Keratinocyte (primary cell): ENCODE measurements at places on chromosomes 6 and 20.

DNA sequence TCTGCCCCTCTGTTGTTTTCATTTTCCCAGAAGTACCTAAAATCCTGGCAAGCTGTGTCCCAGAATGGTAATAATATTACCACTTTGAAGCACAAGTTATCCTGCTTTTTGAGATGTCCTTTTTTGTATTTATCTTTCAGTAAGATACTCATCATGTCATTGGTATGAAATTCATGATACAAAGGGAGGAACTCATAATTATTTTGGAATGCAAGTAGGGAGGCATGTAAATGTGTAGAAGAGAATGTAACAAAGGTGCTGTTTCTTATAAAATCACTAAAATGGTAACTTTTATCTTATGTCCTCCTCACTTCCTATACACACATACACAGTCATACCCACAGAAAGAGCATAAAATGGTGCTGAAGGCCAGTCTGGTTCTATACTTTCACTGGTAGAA lies 109.9 kb downstream of the CD2AP start:
- no peak for DNase-seq

- DNase-seq, result no peak
Observed at GRCh38 chr6:144055121-144055931, 40.0 kb downstream of the SF3B5 start.

DNA sequence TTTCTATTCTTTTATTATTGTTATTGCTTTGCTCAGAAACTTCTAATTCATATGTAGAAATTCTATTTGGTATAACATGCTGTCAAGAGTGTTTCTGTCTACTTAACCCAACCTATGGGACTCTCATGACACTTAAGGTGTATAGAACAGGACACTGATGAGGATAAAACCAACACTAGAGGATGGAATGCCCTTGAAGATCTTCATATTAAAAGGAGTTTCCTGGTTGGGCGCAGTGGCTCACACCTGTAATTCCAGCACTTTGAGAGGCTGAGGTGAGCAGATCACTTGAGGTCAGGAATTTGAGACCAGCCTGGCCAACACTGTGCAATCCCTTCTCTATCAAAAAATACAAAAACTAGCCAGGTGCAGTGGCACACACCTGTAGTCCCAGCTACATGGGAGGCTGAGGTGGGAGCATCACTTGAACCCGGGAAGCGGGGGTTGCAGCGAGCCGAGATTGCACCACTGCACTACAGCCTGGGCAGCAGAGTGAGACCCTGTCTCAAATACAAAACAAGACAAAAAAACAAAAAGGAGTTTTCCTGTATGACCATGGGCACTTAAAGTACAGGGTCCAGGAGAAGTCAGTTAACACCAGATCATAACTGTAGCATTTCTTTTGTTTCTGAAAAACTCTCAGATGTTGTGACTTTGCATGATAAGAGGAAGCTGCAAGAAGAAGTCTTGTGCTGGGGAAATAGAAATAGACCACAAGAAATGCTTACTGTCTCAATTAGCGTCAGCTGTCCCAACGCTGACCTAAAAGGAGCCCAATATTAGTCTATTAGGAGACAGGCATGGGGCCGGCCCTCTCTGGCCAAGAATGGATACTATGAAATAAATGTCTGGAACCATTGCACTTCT lies 38.9 kb upstream of the CD2AP start:
- no peak for DNase-seq

DNA sequence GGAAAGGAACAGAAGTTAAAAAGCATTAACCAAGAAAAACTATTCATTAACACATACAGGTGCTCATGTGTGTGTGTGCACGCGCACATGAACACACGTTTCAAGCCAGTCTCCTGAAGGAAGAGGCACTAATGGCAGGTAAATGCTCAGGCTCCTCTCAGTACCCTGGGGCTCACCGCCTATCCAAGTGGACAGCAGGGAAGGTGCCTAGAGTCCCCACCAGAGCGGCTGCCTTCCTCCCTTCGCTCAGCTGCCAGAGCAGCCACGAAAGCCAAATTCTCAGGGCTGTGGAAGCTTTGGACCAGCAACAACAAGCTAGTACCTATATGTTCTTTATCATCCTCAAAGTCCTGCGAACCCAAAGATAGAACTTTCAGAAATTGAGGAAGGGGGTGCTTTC lies 42.6 kb downstream of the PLCG1 start:
- DNase-seq, result no peak

- DNase-seq, result no peak
Observed at GRCh38 chr20:41623625-41624375, 5.6 kb upstream of the CHD6 start.

GRCh38 chr6:11522812-11523605 lies 14.5 kb upstream of the TMEM170B start:
- no peak for DNase-seq

- DNase-seq, result no peak
Observed at GRCh38 chr6:48206091-48206490, 95.1 kb upstream of the PTCHD4 start.

- DNase-seq, result no peak
Observed at GRCh38 chr6:134614606-134615485, 296.9 kb upstream of the SGK1 start.

GRCh38 chr20:58580474-58580835 lies 65.3 kb upstream of the APCDD1L start:
- DNase-seq, result no peak

DNA sequence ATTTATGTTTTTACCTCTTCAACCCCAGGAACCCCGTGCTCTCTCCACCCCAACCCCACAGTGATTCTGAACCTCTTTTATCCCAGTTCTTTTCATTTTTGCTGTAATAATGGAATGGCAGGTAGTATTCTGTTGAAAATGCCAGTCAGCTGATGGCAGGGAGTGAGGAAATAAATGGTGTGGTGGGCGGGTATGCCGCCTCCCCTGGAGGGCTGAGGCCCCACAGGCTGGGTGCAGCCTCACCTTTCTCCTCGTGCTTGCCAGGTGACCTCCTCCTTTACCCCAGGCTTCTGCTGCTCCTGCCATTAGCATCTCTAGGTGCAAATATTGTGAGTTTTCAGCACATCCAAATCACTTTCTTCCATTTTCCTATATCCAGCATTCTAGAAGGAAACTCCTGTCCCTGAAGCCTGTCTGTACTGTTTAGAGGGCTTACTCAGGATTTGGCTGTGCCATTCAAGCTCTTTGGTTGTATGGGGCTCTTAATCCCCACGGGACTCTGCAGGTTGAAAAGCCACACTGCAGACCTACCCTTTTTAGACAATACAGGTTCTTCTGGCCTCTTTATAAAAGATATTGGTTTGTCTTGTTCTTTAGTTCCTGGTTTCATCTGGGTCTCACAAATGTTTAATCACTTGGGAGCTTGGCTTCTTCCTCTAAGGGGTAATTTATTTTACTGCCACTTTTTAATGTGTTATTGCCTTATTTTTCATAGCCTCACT lies 201.8 kb downstream of the JARID2 start:
- no peak for DNase-seq

DNA sequence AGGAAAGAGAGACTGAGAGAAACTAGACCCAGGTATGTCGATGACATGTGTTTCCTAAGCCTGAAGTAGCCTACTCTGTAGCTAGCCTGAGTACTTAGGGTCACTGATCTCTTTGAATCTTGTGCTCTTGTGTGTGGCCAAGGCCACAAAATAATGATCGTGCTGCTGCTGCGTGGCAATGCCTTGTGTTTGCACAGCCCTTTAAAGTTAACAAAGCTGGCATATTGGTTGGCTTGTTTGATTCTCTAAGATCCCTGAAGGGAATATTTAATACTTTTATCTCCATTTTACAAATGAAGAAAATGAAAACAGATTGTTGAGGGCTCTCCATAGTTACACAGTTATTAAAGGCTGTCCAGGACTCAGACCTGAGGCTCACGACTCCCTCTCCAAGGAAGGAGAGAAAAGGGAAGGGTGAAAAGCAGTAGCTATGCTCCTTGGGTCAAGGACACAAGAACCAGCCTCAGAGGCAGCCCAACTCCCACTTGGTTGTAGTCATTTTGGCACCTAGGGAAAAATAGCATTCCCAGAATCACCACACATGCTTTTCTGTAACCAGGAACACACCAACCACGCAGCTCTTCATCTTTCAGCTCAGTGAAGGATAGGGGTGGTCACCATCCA lies 130.7 kb downstream of the LRFN2 start:
- no peak for DNase-seq

GRCh38 chr6:35469751-35470662 lies 1.8 kb downstream of the RPL10A start:
- no peak for DNase-seq

DNA sequence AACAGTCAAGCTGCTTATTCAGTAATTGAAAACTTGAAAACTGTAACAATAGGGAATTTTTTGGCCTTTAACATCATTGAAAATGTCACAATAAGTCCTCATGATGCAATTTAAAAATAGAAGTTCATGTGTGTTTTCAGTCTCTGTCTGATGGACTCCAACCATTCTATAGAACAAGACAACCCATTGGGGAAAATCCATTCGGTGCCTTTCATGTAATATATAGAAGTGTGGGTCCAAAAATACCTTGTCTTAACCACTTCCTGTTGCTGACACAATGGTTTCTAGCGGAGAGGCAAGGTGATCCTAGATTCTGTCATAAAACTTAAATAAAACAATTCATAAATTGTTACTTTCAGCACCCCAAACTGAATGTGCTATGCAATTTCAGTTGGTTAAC lies 1131.3 kb upstream of the MAP3K7 start:
- no peak for DNase-seq

DNA sequence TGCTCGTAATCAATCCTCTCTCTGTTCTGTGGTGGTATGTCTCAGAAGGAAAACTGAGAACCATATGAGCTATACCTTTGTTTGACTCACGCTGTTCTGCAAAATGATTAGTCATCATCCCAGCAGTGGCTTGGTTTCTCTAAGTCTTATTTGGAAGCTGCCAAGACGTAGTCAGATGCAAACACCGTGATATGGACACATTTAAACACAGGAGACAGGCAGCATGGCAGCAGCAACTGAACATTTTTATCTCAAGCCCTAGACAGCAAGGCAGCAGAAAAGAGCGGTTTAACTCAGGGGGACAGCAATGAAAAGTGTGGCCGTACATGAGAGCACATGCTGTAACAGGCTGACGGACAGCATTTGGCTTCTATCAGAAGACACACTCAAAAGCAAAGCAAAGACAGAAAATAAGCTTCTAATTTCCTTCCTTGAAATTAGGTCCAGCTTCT lies 1295.1 kb downstream of the EPHA7 start:
- no peak for DNase-seq

DNA sequence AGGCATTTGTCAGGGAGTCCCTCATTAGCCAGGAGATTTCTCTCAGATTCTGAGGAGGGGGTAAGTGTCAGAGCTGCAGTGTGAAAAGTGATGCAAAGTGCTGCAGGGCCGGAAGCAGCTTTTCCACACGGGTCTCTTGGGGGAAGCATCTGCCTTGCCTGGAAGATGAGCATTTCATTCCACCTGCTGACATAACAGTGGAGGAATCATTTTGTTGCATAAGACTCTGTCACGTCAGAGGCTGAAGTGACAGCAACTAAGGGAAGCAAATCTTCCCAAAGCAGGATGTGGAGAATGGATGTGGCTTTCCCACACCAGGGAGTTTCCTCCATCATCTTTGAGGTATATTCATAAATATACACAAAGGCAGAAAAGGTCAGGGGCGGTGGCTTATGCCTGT lies 22.8 kb downstream of the DCBLD1 start:
- DNase-seq, result no peak

GRCh38 chr6:127618729-127619128 lies 41.8 kb downstream of the C6orf58 start:
- DNase-seq, result no peak

DNA sequence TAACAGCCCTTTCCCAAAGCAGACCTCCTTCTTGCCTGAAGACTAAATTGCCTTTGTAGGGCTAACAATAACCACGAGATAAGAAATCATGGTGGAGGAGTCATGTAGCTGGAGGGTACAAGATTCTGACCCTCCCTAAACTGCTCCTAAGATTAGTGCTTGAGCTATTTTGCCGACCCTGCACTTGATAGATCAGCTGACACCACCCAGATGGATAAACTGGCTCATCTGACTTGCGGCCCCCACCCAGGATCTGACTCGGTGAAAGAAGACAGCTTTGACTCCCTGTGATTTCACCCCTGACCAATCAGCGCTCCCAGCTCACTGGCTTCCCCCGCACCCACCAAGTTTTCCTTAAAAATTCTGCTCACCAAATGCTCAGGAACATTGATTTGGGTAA lies 57.6 kb upstream of the UNC93A start:
- no peak for DNase-seq

GRCh38 chr20:9243986-9244385 lies 175.1 kb downstream of the PLCB4 start:
- no peak for DNase-seq

DNA sequence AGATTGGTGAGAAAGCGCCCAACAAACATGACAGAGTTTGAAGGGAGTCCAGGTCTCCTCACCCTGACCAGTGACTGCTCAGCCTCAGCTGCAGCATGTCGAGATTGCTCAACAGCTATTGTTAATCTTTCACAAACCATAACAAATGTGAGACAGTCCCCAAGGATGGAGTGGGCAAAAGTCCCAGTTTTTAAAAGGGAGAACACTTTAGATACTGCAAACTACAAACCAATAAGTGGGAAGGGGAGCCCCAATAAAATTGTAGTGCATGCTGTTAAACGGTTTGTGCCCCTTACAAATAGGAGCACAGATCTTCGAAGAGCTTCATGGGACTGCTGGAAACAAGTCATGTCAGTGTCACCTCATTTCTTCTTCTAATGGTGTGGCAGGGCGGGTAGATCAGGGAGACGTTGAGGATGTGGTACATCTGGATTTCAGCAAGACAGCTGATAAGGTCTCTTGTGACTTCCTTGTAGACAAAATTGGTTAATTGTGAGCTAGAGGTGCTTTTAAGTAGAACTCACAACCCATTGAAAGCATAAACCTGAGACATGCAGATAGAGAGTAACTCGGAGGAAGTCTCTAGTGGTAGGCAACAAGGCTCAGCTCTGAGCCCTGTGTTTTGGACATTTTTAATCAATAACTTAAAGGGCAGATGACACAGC lies 134.0 kb upstream of the ARMC2 start:
- no peak for DNase-seq

- DNase-seq, result no peak
Observed at GRCh38 chr6:79064635-79065034, 13.4 kb downstream of the PHIP start.

- no peak for DNase-seq
Observed at GRCh38 chr6:39923861-39924260, 10.4 kb downstream of the MOCS1 start.

GRCh38 chr6:155351273-155352129 lies 37.2 kb upstream of the TFB1M start:
- no peak for DNase-seq

DNA sequence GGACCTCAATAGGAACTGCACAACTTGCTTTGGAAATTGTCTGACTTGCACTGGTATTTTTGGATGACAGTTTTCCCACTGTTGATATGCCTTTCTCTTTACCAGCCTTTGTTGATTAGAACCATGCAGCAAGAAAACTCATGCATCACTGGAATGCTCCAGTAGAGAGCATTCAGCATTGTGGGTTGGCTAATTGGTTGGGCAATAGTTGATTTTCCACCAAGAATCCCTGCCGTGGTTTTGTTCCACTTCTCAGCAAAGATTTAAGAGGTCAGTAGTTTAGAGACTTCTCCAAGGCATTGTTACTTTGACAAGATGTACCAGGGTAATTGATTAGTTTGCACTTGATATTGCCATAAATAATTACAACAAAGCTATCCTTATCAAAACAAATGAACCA lies 260.0 kb downstream of the DHX35 start:
- no peak for DNase-seq

GRCh38 chr20:46784436-46785127 lies 75.1 kb downstream of the SLC2A10 start:
- no peak for DNase-seq

GRCh38 chr6:154341336-154341735 lies 15.3 kb downstream of the IPCEF1 start:
- no peak for DNase-seq
